ENCODE measurements at places on chromosomes 11 and 22.

GRCh38 chr11:70666311-70666710 is 268.0 kb downstream of the CTTN start:
- no peak for DNase-seq

GRCh38 chr11:116928102-116928777 is 90.8 kb upstream of the APOA1 start:
- peak; percentile 56 for DNase-seq

DNA sequence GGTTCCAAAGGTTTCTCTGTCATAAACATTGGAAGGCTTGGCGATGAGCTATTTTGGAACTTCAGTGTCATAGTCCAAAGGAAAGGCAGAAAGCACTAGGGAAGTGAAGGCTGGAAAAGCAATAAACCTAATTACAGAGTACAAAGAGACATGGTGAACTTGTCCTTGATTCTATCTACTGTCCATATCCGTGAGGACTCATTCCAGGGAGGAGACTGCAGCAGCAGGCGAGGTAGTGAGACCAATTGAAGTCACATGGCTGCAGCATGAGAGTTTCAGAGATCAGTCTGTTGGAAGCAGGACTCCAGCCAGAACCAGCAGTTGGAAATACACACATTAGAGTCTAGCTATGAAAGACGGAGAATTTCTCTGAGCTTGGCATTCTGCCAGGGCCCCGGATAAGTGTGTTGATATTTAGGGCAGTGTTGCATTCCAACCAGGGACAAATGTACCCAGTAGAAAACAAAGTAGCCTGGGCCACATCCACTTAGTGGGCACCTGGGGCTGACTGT is 54.1 kb upstream of the ARHGAP42 start:
- no peak for DNase-seq

GRCh38 chr11:107957109-107957588 is 28.9 kb downstream of the RAB39A start:
- no peak for DNase-seq

Measured in CD4-positive, alpha-beta T cell treated with Interleukin-1 beta for 1 hour (primary cell).